A673 (cell line): ENCODE measurements at places on chromosomes 2 and 18.
A peak's percentile ranks its signal among the peaks of the same experiment; 100 is the strongest.

DNA sequence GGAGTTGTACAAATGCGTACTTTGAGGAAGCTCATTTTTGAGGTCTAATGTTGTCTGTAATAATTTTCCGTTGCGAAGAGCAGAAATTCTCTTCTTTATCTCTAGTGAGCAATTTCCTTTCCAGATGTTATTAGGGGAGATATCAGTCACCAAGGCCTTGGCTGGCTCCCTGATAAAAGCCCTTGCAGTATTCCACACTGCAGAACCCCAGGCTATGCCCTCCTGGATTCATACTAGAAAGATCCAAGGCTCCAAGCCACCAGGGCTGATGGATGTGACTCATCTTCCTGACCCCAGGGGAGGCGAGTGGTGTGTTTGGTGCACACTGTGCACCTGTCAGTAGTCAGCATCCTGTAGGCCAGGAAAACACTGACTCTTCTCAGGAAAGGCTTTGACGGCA is 34.7 kb downstream of the INO80C start:
- peak; percentile 27 for DNase-seq
- no peak overlapping the region for H3K4me3 ChIP-seq
- H3K27ac ChIP-seq: no peak overlapping the region
- no peaks in the 10 kb centered on the region for H3K4me1 ChIP-seq

DNA sequence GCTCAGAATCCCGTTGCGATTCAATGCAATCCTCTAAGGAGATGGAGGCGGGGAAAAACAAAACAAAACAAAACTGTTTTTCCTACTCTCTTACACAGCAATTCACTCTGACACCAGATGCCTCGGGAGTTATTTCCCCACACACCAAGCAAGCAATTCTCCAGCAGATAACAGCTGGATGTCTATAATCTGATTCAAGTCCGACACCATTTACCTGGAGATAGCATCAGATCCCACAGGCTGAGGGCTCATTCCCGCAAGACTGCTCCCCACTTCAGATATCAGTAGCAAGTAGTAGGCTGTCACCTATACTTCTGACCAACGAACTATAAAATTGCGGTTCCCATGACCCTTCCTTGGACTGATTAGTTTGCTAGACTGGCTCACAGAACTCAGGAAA is 58.7 kb downstream of the DTNB start:
- DNase-seq: no peak
- peaks cover 7% of the 10 kb centered on the region for H3K4me1 ChIP-seq
- H3K36me3 ChIP-seq: no peaks in the 10 kb centered on the region
- no peaks in the 10 kb centered on the region for H3K27me3 ChIP-seq
- no peak overlapping the region for H3K27ac ChIP-seq

GRCh38 chr18:75070625-75071483 is 138.1 kb downstream of the PTGR3 start:
- H3K27me3 ChIP-seq: no peaks in the 10 kb centered on the region
- no peaks in the 10 kb centered on the region for H3K36me3 ChIP-seq
- DNase-seq: peak; percentile 49
- peaks cover 15% of the 10 kb centered on the region for H3K4me1 ChIP-seq

GRCh38 chr2:23592898-23593751 is 208.1 kb downstream of the KLHL29 start:
- H3K27ac ChIP-seq: no peak overlapping the region
- H3K4me3 ChIP-seq: no peak overlapping the region

GRCh38 chr2:109256111-109256510 is 127.1 kb downstream of the SH3RF3 start:
- H3K4me3 ChIP-seq: no peak overlapping the region
- H3K27me3 ChIP-seq: peaks cover 2% of the 10 kb centered on the region
- no peak overlapping the region for H3K27ac ChIP-seq
- DNase-seq: no peak
- H3K4me1 ChIP-seq: no peaks in the 10 kb centered on the region

GRCh38 chr2:48120759-48121242 is 214.5 kb upstream of the FBXO11 start:
- H3K27ac ChIP-seq: no peak overlapping the region
- no peaks in the 10 kb centered on the region for H3K4me1 ChIP-seq
- H3K36me3 ChIP-seq: no peaks in the 10 kb centered on the region

DNA sequence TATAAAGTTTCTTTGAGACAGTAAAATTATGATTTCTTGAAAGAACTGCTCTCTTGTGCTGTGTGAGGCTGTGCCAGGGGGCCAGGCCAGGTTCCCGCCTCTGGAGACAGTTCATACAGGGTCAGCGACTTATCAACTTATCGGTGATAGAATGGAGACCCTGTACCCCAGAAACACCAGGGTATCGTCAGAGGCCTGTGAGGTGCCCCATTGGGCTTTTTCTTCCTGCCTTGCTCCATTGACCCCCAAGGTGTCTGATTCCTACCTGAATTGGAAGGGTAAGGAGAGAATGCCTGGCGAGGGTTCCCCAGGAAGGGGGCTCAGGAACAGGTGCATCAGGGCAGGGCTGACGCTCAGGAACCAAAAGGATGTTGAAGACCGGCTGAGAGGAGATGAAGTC is 4.3 kb downstream of the DLX1 start:
- H3K4me3 ChIP-seq: no peak overlapping the region
- peaks cover 41% of the 10 kb centered on the region for H3K4me1 ChIP-seq
- DNase-seq: no peak
- no peaks in the 10 kb centered on the region for H3K27me3 ChIP-seq
- peaks cover 7% of the 10 kb centered on the region for H3K36me3 ChIP-seq
- peak overlapping the region; percentile 66 for H3K27ac ChIP-seq
